ENCODE measurements at places on chromosomes 3 and 15.

DNA sequence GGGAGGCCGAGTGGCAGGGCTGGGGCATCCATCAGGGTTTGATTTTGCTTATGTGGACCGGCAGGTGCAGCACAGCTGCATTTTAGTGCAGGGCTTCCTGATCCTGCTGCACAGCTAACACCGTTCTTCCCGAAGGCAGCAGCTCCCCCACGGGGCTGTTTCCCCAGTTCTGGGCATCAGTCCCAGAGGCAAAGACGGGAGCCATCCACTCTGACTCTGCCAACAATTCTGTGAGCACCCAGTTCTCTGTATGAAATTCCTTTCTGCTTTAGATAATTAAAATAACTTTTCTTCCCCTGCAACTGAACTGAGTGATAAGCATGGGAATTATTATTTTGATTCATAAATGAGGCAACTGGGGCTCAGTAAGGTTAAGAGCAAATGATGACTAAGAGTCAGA lies 262.9 kb upstream of the ATP10A start:
- no peak for DNase-seq

DNA sequence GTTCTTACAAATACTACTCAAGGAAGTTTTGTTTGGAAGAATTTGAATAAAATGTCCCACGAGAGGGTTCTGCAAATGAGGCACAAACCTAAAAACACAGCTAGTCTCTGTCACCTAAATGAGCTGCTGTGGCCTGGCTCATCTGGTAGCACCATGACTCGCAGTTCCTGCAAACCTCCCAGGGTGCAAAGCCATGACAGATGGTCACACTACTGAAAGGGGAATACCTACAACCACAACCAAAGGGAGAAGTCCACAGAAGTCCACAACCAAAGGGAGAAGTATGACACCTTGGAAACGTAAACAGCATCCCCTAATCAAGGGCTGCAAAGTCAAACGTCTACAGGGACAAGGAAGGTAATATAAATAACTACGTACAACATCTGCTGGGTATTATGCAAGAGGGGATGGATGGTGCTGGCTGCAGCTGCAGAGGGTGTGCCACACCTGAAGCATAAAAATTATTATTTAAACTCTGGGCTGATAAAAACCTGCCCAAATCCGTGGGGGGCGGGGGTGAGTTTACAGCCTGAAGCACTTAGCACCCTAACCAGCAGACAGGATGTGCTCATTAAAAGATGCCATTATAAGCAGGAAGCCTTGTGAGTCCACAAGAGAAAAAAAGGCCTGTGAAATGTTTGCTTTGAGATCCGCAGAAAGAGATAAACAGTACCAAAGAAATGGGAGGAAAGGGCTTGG lies 184.0 kb downstream of the MAGI1 start:
- no peak for DNase-seq

GRCh38 chr3:124048967-124049798 lies 57.3 kb upstream of the ROPN1 start:
- no peak for DNase-seq

DNA sequence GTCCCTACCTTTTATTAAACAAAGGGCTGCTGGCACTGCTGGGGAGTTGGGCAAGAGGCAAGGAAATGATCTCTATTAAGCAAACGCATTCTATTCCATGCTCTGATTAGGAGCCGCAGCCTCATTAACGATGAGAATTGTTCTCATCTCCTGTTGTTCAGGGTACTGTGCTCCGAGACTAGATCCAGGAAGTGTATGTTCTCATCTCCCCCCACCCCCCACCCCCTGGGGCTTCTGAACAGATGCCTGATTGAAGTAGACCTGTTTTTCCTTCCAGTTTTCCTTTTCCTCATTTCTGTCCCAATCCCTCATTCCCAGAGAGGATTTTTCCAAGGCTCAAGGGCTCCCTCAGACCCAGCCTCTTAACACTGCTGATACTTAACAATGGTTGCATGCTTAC lies 81.6 kb upstream of the FEZF2 start:
- DNase-seq, result no peak

- DNase-seq, result no peak
Measured at GRCh38 chr15:94282269-94283250, 51.2 kb downstream of the MCTP2 start.

GRCh38 chr15:67717776-67718175 lies 107.5 kb upstream of the SKOR1 start:
- DNase-seq, result no peak

DNA sequence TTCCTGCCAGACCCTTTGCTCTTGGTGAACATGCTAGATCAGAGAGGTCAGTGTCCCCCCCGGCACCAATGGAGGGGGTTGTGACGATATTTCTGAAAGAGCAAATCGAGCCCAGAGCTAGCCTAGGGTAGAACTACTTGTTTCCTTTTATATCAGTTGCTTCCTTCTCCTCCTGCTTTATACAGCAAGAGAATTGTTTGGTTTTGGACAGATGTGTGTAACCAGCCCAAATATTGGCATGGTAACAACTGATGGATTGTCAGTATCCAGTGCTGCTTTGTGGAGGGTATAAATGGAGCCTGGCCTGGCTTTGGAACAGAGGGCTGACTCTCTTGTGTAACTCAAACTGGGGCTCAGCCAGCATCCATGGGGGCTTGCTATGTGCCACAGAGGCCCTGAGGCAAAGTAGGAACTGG lies 27.2 kb downstream of the SNX1 start:
- DNase-seq, result no peak

DNA sequence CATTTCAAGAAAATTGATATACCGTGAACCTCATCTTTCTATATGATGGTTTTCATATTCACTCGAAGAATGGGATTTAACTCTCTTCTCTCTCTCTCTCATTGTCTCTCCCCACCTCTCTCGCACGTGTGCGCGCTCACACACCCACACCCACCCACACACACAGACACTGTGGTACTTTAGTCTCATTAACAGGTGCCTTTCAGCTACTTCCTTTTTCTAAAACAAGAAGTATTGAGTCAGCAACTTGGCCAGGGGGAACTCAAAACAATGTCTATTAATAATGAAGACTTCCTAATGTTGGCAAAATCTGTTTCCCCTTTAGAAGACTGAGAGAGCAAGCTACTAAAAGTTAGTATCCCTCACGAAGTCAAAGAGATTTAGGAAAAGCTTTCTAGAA lies 150.7 kb downstream of the TMCO5A start:
- no peak for DNase-seq

GRCh38 chr15:33865416-33865815 lies 102.9 kb upstream of the CHRM5 start:
- no peak for DNase-seq

DNA sequence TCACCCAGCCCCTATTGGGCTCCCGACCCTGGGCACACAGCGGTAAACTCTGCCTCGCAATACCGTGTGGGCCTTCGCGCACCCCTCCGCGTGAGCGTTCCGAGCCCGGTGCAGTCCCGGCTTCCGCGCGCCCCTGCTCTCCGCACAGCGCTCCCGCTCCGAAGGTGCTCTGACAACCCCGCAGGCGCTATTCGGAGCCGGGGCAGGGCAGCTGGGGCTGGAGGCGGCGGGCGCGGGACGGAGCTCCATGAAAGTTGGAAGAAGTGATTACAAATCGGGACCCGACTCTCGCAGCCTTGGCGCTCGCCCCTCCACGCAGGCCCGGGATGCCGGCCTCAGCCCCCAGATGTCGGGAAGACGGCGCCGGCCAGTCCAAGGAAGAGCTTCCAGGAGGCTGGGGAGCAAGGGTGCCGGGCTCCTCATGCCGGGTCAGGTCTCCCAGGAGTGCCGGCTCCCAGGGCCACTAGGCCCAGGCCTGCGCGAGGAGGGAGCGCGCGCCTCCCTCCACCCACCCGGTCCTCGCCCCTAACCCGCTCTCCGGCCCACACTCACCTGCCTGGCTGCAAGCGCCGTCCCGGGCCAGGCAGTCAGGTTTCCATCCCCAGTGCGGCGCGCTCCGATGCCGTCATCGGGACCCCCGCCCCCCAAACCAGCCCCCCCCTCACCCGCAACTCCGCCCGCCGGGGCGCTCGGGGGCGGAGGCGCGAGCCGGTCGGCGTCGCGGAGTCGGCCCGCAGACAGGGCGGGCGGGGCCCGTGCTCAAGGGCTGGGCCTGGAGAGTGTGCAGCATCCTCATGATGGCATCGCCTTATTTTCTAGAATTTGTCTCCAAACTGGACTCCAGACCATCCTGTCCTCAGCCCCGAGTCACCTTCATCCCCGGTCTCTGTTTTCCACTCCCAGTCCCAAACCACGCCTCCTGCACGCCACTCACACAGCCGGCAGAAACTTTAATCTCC lies at the start of gene KIF7:
KIF7 (minus strand) TSS at position 621 of the 959 bp plus-strand sequence. CDS start 2,537 bp downstream, outside the sequence.
- no peak for DNase-seq

- DNase-seq, result no peak
Measured at GRCh38 chr3:8529738-8530525, 28.3 kb downstream of the LMCD1 start.

DNA sequence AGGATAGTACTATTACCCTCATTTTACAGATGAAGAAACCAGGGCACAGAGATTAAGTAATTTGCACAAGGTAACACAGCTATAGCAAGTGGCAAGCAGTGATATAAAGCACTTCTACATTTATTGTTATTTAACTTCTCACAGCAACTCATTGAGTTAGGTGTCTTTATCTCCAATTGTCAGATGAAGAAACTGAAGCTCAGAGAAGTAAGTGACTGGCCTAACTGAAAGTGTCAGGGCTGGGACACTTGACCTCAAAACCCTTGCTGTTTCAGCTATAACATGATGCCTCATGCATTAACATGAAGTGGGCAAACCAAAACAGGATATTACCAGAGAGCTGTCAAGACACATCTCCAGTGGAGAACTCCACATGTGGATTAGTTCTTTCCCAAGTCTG lies 65.8 kb upstream of the LEKR1 start:
- no peak for DNase-seq

DNA sequence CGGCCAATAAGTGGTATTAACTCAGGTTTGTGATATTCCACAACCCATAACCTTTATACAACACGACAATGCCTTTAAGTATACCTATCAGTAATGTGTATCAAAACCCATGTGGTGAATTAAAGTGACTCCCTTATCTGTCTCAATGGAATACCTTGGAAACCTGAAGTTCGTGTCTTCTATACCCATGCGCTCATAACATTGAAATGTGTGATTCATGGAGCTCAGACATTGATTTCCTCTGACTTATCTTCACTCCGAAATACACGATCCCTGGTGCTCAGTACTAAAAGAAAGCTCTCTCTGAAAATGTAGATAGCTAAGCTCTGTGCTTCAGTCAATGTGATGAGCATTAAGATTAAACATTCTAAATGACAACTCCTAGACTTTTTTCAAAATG lies 140.3 kb downstream of the TBC1D5 start:
- no peak for DNase-seq

- DNase-seq, result no peak
Measured at GRCh38 chr3:24492971-24493551, 1.6 kb downstream of the THRB start.

DNA sequence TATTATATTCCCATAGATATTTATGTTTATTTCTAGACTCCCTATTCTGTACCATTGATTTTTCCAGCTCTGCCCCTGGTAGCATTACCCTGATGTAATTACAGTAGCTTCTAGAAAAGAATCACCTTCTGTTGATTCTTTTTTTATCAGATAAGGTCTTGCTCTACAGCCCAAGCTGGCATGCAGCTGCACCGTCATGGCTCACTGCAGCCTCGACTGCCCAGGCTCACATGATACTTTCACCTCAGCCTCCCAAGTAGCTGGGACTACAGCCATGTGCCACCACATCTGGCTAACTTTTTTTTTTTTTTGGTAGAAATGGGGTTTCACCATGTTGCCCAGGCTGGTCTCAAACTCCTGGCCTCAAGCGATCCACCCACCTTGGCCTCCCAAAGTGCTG lies 41.8 kb downstream of the SLC24A1 start:
- DNase-seq, result no peak

- no peak for DNase-seq
Measured at GRCh38 chr3:82044930-82045705, 283.7 kb upstream of the GBE1 start.

DNA sequence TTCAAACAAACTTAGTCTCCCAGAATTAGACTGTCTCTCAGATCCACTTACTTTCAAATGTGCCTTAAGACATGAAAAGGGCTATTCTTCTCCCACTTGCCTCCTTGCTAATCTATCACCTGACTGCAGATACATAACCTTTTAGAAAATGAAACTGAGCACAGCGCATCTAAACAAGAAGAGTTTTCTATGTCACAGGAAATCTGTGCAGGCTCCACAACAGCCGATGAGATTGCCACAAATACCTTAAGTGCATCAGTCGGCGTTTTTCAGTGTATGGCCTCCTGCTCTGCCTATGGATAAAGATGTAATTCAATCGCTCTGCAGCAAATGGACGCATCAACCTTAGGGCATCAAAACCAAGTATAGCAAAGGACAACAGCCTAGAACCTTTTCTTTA lies 544.2 kb downstream of the FOXP1 start:
- DNase-seq, result no peak

- no peak for DNase-seq
Measured at GRCh38 chr3:17743658-17743995, 1.2 kb upstream of the TBC1D5 start.

- no peak for DNase-seq
Measured at GRCh38 chr3:118943597-118943996, 91.0 kb downstream of the IGSF11 start.

- no peak for DNase-seq
Measured at GRCh38 chr15:62951481-62951880, 91.1 kb upstream of the TPM1 start.

DNA sequence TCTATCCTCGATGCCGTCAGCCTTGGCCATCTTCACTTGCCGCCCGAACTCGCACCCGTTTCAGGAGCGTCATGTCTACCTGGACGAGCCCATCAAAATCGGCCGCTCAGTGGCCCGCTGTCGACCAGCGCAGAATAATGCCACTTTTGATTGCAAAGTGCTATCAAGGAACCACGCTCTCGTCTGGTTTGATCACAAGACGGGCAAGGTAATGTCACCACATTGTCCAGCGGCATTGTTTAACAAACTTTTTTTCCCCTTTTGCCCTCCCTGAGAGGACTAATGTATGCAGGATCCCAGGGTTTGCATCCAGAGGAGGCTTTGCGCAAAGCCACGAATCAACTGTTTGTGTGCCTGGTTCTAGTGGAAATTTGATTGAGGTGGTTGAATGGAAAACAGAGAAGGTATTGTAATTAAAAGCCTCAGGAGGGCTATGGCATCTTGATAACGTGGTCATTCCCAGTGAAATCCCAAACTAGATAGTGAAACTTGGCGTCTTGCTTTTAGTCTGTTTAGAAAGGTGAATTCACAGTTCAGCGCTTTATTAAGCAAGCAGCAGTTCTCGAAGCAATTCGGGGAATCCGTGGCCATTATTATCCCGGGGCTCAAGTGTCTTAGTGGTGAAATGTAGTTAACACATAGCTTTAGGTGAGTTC lies 1.7 kb downstream of the SLMAP start:
- no peak for DNase-seq
